Activated T-helper 17 cell treated with anti-CD3 and anti-CD28 coated beads, Interleukin-2, amount 50 U/mL, for 72 hours (primary cell): ENCODE measurements at places on chromosomes 5 and 9. TPM values are rescaled to one million over a fixed set of nuclear protein-coding genes. Genes with fewer than 3 reads are reported as not detected.

RETREG1 gene
- total RNA-seq = 13.5 TPM

RARS1 gene
- 86.0 TPM for total RNA-seq

MGAT1 gene
- total RNA-seq = 308 TPM

PKD2L2 gene
- total RNA-seq = not detected

SSBP2 gene
- total RNA-seq = 12.5 TPM

GGTA1 gene
- total RNA-seq = not detected

PROB1 gene
- 6.4 TPM for total RNA-seq

WNT8A gene
- total RNA-seq = not detected

AKNA gene
- 184 TPM for total RNA-seq

GFI1B gene
- not detected for total RNA-seq

PCDHB7 gene
- not detected for total RNA-seq

PARP8 gene
- total RNA-seq = 57.2 TPM

PCDHGB3 gene
- 0.21 TPM for total RNA-seq

FST gene
- total RNA-seq = not detected

NR2F1-AS1 gene
- total RNA-seq = not detected

NIM1K gene
- 1.7 TPM for total RNA-seq

GKAP1 gene
- total RNA-seq = 3.3 TPM

CCL27 gene
- 1.6 TPM for total RNA-seq

TMCO6 gene
- total RNA-seq = 30.6 TPM

TAF11L5 gene
- total RNA-seq = not detected

IFNB1 gene
- not detected for total RNA-seq

PPIC gene
- total RNA-seq = not detected

SHOC1 gene
- total RNA-seq = not detected

CRHBP gene
- total RNA-seq = 0.19 TPM

LYRM7 gene
- 14.2 TPM for total RNA-seq

NDST1 gene
- total RNA-seq = 1.8 TPM

ZFYVE16 gene
- 16.6 TPM for total RNA-seq

ACTL7B gene
- total RNA-seq = 0.11 TPM

PCDHGB6 gene
- 0.08 TPM for total RNA-seq

C5orf34 gene
- total RNA-seq = 7.7 TPM

CCDC183 gene
- 2.1 TPM for total RNA-seq

SPINK6 gene
- total RNA-seq = not detected

PAXX gene
- total RNA-seq = 31.1 TPM

MIER3 gene
- total RNA-seq = 10.3 TPM

SLC36A2 gene
- not detected for total RNA-seq

SLC34A1 gene
- 0.56 TPM for total RNA-seq

ELAVL2 gene
- total RNA-seq = not detected

PRKACG gene
- not detected for total RNA-seq

REEP2 gene
- total RNA-seq = 2.0 TPM

SPATA31C1 gene
- total RNA-seq = 0.08 TPM

CDC20B gene
- total RNA-seq = not detected

CBY3 gene
- not detected for total RNA-seq

NDUFS4 gene
- total RNA-seq = 50.8 TPM

SPATA31A3 gene
- not detected for total RNA-seq

SPINK7 gene
- not detected for total RNA-seq

PRRC1 gene
- total RNA-seq = 39.1 TPM

TMEM174 gene
- not detected for total RNA-seq

IARS1 gene
- 130 TPM for total RNA-seq
